Esophagus squamous epithelium (tissue), 5 donors: ENCODE measurements at places on chromosomes 11 and 22.

- no peak for DNase-seq
Observed at GRCh38 chr11:113372309-113372708, 15.3 kb upstream of the ANKK1 start.

- DNase-seq: no peak
Observed at GRCh38 chr11:130168105-130168504, 8.5 kb downstream of the ST14 start.

GRCh38 chr11:111826322-111826950 is 44.9 kb downstream of the ALG9 start:
- DNase-seq: no peak

GRCh38 chr11:70579316-70579955 is 181.1 kb downstream of the CTTN start:
- DNase-seq: no peak

- no peak for DNase-seq
Observed at GRCh38 chr22:46619830-46620501, at the start of gene GRAMD4. Gene GRAMD4, plus strand, starts transcription at chr22:46620386. Its CDS starts 6,414 bp downstream, at chr22:46626800.

GRCh38 chr11:73152086-73152853 is 10.2 kb upstream of the FCHSD2 start:
- no peak for DNase-seq

GRCh38 chr22:26322179-26322905 is 106.7 kb upstream of the ASPHD2 start:
- DNase-seq: no peak

DNA sequence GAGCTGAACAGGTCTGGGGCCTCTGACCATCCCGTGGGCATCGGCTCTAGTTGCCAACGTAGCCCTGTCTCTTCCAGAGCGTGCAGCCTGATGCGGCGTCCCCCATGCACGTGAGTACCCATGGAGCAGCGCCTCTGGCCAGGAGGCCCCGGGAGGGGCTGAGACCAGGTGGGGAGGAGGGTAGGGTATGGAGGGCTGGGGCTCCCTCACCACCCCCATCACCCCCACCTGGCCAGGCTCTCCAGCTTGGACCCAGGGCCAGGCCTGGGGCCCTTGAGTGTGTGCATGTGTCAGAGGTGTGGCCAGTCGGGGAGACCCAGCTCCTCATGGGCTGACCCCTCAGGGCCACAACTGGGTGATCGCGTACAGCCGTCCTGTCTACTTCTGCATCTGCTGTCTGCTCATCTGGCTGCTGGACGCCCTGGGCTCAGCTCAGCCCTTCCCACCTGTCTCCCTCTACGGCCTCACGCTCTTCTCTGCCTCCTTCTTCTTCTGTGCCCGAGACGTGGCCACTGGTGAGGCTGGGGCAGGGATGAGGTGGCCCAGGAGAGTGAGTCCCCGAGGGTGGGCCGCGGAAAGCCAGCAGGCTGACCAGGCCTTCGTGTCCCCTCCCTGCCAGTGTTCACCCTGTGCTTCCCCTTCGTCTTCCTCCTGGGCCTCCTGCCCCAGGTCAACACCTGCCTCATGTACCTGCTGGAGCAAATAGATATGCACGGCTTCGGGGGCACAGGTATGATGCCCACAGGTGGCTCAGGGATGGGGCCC is 8.5 kb downstream of the PCNX3 start:
- no peak for DNase-seq

- DNase-seq: no peak
Observed at GRCh38 chr22:39498368-39498767, 3.7 kb upstream of the MIEF1 start.
